ENCODE measurements at places on chromosomes 1 and 21.
A peak's percentile ranks its signal among the peaks of the same experiment; 100 is the strongest.

DNA sequence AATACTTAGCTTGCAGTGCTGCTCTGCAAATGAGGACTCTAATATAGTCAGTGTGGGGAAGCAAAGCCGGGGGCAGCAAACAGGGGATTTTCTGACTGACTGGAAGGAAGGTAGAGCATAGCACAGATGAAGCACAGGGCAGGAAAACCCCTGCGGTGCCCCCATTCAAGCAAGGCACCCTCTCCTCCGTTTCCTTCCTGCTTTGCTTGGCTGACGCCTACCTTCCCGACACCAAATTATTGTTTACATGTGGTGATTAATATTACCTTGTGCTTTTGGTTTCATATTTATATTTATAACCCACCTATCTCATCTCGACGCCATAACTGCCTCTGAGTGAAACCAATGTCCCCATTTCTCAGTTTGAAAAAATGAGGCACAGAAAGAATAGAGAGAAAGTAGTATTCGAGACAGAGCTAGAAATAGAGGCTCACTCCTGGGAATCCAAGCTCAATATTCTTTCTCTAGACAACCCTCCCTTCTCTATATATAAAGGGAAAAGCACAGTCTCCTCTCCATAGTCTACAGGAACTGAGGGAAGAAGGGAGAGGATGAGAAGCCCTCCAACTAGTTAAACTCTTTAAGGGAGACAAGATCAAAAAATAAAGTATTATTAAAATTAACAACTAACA lies 41.3 kb downstream of the PIK3C2B start:
- DNase-seq: peak; percentile 66

DNA sequence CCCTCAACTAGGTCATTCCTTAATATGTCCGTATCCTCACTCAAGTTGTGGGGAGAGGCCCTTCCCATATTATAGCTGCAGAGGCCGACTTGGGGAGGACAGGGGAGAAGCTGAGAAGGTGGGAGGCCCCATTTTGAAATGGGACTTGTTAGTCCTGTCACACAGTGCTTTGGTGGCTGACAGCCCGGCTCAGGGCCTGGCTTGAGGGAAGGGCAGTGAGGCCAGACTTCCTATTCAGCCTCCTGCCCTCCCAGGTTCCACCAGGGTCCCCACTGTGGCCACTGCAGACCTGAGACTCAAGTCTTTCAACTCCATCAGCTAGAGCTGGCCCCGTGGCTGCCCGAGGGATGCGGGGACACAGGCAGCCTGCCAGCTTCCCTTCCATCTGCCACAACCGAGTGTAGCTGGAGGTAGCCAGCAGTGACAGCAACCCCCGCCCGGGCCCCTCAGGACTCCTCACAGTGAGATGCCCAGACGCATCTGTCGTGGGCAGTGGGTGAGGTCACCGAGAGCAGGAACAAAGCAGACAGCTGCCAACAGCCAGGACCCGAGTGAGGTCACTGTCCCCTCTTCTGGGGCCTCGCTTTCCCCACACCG lies 36.9 kb downstream of the SIM2 start:
- no peak for DNase-seq

DNA sequence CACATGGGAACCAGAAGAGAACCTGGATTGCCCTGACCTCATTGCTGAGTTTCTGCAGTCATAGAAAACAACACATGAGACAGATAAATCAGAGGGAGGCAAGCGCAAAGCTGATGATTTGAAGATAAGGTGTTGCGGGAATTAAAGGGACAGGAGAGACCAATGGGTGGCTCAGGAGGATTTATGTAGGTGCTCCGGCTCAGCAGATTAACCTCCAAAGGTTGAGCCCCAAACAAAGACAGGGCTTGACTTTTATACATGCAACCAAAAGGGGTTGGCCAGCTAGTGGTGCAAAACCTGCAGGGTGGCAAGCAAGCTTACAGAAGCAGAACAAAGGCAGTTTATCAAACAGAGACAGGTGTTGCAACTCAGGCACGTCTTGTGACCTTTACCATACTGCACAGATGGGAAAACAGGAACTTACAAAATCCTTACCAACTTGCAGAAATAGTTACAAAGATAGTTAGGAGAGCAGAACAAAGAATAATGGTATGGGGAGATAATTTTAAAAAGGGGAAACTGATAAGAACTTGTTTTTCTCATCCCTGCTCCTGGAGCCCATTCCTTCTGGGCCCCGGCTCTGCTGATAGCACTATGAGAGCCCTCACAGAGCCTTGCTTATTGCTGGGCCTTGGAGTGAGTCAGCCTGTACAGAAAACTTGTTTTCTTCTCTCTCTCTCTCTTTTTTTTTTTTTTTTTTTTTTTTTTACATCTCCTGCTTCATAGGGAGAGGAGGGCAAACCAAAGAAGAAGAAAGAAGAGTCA lies 93.6 kb downstream of the SNRPE start:
- DNase-seq: no peak

DNA sequence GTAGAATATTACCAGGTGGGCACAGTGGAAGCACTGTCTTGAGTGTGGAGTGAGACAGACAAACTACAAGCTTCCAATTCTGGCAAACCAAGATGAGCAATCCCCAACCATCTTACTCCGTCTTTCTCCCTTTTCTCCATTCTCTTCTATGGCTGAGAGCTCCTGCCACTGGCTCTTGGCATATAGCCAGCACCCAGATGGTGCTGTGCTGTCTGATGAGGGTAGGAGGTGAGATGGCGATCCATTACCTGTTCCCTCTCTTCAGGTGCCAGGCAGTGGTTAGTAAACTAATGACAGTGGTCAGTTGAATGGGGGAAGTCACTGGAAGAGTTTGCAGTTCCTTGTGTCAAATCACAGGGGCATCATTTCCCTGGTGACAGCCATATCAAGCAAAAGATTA lies 108.4 kb downstream of the FNBP1L start:
- no peak for DNase-seq

GRCh38 chr21:29185172-29185571 lies 54.7 kb downstream of the MAP3K7CL start:
- no peak for DNase-seq

- DNase-seq: no peak
Observed at GRCh38 chr1:153403421-153404085, 12.7 kb upstream of the S100A8 start.

DNA sequence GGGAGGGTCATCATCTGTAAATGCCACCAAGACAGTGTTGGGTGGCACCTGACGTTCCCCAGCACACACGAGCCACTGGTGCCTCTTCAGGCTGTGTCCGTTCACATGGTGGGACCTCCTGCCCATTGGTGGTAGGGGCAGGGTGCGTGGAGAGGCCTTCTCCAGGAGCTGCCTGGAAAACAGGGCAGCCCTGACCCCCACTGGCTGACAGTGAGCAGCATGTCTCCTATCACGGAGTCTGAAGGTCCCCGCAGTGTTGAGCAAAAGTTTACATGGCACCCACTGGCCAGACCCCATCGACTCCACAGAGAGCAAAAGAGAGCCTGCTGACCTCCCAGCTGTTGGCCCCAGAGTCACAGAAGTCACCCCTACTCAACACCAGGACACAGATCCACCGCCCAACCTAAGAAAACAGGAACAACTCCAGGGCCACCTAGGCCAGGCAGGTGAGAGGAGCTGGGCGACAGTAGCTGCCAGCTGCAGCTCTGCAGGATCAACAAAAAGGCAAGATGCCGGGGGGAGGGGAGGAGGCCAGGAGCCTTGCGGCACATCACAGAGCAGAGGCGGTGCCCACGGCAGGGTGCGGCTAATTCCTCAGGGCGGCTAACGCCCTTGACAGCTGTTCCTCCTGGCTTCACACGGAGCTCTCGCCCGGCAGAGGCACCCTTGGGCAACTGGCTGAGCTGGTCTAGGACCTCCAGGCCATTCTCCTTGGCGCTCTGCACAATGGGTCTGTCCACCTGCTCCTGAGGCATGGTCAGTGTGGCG lies 14.4 kb upstream of the IFI6 start:
- DNase-seq: no peak

DNA sequence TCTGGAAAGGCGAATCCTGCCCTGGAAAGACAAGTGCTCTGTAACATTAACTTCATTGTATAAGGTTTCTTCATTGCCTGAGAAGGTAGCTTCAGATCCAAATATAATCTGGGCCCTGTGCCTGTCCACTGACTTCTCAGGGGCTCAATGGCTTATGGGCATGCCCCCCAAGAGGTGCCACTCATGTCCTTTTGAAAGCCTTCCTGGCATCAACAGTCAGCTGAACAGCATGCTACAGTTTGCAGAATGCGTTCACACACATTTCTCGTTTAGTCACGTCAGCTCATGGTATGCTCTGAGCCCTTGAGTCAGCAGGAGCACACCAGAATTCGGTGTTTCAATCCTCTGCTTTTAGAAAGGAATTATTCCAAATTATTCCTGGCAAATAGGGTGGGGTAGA lies 23.8 kb downstream of the TMCC2 start:
- no peak for DNase-seq

- no peak for DNase-seq
Observed at GRCh38 chr1:232293361-232293760, 336.6 kb downstream of the SIPA1L2 start.

DNA sequence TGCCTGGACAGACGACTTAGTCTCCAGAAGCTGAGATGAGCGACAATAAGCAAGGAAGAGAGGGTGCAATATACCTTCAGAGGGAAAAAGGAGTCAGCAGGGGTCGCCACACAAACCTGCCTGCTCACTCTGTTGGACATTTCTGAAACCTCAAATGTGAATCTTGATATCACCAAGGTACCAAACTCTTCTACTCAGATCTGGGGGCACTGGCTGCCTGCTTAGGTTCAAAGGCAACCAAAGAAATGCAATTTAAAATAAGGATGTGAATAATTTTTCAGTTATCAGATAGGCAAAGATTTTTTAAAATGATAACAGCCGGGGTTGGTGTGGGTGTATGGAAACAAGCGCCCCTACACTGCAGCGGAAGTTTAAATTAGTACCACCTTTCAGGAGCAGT lies 164.2 kb downstream of the HIVEP3 start:
- DNase-seq: peak; percentile 63

- no peak for DNase-seq
Observed at GRCh38 chr1:4485398-4485797, 169.0 kb upstream of the AJAP1 start.

GRCh38 chr1:1039145-1039910 lies 19.4 kb downstream of the AGRN start:
- DNase-seq: peak; percentile 43

DNA sequence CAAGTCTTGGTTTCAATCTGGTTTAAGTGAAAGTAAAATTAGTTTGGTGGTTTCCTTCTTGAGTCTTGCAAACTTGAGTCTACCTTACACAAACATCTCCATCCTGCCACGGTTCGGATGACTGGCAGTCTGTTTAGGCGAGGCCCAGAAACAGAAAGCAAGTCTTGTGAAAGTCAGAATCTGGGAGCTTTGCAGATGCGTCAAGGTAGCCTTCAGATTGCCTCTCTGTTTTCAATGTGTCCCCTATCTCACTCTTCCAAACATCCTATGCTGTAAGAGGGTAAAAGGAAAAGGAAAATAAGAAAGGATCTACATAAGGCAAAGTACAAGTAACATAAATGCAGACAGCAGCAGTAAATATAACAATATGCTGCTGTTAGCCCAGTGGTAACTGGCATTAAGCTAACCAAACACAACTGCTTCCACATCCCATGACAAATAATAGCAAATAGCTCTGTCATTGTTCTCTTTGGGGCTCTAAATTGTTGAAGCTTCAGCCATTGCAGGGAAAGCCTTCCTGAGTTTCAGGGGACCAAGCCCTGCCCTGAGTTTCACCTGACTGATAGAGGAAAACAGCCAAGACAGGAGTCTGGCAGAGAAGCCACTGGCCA lies 26.2 kb upstream of the C1orf105 start:
- DNase-seq: peak; percentile 58

GRCh38 chr1:206050655-206051235 lies 2.2 kb upstream of the RHEX start:
- peak; percentile 62 for DNase-seq

- no peak for DNase-seq
Observed at GRCh38 chr1:175287849-175288248, 95.3 kb upstream of the KIAA0040 start.

GRCh38 chr21:16913010-16913409 lies 599.8 kb upstream of the CXADR start:
- no peak for DNase-seq

DNA sequence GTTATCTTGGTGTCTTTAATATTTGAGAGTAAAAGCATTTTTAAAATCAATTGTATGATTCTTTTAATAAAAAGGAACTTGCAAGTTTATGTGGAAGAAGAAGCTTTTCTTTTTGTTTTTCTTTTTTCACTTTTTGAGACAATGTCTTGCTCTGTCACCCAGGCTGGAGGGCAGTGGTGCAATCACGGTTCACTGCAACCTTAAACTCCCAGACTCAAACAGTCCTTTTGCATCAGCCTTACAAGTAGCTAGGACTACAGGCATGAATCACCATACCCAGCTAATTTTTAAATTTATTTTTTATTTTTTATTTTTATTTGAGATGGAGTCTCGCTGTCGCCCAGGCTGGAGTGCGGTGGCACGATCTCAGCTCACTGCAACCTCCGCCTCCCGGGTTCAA lies 34.1 kb downstream of the CMPK1 start:
- DNase-seq: no peak

GRCh38 chr1:3674100-3675094 lies 22.1 kb downstream of the TP73 start:
- no peak for DNase-seq

- no peak for DNase-seq
Observed at GRCh38 chr1:34591751-34592629, 162.9 kb upstream of the GJB5 start.

DNA sequence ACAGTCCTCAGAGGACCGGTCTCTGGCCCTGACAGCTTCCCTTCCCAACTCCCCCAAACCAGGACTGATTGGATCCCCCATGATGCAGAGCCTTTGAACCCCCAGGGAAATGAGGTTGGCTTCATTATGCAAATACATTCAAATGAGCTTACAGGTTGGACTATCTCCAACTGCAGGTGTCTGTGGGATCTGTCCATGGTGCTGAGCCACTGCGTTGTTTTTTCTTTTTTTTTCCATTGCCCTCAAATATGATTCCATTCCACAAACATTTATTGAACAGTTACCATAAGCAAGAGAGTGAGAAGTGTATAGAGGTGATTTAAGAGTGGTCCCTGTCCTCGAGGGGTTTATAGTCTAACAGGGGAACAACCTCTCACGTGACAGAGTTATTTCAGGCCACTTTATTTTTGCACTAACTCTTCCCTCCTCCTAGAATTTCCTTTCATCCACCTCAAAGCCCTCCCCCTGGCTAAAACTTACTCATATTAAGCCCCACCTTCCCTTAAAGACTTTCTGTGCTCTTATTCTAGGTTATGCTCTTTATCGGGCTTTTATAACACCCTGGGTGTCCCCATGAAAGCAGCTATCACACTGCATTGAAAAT lies 21.9 kb downstream of the DLGAP3 start:
- DNase-seq: no peak

DNA sequence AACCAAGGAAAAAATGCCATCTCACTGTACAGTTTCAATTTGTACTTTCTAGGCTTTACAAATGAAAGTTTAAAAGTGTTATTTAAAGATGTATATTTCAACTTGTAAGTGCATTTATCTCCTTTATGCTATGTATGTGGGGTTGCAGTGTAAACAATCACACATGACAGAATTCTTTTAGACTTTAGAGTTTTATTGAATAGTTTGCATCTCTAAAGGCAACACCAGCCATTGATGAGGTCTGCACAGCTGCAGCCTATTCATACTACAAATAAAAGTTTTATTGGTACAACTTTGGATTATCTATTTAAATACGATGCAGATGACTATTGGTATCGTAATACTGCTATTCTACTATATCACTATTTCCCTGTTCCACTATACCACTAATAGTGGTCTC lies 894.4 kb upstream of the B3GALT2 start:
- DNase-seq: no peak
